ENCODE measurements at places on chromosomes 1 and 21.

- no peak for DNase-seq
Measured at GRCh38 chr1:210303391-210303790, 25.3 kb upstream of the HHAT start.

DNA sequence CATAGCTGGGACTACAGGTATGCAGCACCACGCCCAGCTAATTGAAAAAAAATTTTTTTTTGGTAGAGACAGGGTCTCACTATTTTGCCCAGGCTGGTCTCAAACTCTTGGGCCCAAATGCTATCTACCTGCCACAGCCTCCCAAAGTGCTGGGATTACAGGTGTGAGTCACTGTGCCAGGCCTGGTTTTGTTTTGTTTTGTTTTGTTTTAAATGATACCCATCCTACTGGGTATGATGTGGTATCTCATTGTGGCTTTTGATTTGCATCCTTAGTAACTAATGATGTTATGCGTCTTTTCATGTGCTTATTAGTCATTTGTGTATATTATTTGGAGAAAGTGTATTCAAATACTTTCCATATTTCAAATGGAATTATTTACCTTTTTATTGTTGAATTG lies 142.3 kb downstream of the VPS13D start:
- DNase-seq = no peak

DNA sequence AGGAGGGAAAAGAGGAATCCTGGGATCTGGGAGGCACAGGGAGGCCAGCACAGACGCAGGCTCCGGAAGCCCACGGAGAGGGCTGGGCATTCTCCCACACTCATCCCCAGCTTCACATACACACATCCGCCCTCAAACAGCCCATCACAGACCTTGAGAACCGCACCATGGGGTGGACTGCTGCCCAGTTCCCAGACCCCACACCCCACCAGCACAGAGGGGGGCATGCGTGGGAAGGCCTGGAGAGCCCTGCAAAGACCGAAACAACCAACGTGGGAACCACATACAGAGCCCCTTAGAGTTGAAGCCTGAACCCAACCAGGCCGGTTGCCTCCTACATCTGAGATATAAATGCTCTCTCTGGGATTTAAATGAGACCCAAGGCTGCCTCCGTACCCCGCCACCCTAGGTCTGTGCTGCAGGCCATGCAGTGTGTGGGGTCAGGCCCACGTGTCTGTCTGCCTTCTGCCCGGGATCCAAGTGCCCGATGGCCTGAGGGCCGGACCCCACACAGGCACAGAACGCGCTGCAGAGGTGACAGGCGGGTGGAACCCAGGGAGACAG lies 126.2 kb upstream of the COL6A1 start:
- DNase-seq = no peak

DNA sequence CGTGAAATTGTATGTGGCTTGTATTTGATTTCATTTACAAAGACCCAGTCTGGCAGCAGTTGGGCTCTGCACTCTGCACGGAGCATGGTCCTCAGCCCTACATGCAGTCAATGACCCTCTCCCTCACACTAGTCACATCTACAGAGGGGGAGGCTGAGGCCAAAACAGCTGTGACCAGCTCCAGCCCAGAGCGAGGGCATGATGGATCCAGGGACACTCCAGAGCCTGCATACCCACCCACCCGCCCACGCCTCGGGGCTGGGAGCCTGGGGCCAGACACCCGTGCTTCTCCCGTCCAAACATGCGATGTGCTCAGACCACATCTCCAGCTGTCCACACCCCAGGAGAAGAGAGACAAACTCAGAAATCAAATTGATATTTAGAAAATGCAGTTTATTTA lies 14.0 kb upstream of the PRDM16 start:
- no peak for DNase-seq

DNA sequence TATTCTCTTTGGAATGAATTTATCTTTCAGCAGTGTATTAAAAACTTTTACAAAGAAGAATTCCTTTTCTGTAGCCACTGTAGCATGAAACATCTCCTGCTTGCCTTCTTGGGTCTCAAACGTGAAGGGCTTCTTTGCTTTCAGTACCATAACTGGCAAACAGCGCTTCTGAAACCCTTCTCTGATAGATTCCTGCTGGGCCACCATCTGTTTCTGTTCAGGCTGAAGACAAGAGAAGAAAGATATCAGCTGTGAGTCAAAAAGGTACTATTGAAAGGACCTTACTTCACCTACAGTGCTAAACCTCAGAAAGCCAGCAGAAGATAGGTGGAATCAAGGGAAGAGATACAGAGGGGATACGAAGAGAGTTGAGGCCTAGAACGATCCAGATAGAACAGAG lies 10.5 kb downstream of the AIM2 start:
- DNase-seq = no peak

GRCh38 chr1:65250826-65251225 lies 58.5 kb upstream of the DNAJC6 start:
- no peak for DNase-seq

DNA sequence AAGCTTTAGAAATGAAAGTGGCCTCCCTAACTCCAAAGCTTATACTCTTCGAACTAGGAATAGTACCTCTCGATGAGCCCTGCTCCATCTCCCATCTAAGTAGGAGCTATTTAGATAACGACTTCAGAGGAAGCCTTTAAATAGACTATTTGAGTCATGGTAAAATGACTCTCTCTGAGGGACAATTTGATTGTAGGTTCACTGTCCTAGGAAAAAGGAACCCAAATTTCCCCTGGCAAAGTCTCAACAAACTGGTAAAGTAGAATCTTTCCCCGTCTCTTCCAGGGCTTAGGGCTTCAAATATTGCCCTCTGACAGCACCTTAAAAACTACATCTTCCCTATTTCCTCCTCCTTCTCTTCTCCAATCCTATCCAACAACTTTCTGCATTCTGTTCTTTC lies 2.0 kb upstream of the FCER1A start:
- no peak for DNase-seq

GRCh38 chr1:239879321-239880170 lies 212.1 kb upstream of the FMN2 start:
- no peak for DNase-seq

- peak; percentile 44 for DNase-seq
Measured at GRCh38 chr1:30727824-30728223, 4.4 kb upstream of the MATN1 start.

GRCh38 chr1:116881879-116882520 lies 27.7 kb upstream of the PTGFRN start:
- DNase-seq = peak; percentile 86

- no peak for DNase-seq
Measured at GRCh38 chr1:61160526-61160925, 78.2 kb downstream of the NFIA start.

GRCh38 chr1:172955161-172955815 lies 95.5 kb downstream of the TNFSF18 start:
- peak; percentile 68 for DNase-seq

- peak; percentile 50 for DNase-seq
Measured at GRCh38 chr1:246566813-246567645, 773 bp downstream of the CNST start.

DNA sequence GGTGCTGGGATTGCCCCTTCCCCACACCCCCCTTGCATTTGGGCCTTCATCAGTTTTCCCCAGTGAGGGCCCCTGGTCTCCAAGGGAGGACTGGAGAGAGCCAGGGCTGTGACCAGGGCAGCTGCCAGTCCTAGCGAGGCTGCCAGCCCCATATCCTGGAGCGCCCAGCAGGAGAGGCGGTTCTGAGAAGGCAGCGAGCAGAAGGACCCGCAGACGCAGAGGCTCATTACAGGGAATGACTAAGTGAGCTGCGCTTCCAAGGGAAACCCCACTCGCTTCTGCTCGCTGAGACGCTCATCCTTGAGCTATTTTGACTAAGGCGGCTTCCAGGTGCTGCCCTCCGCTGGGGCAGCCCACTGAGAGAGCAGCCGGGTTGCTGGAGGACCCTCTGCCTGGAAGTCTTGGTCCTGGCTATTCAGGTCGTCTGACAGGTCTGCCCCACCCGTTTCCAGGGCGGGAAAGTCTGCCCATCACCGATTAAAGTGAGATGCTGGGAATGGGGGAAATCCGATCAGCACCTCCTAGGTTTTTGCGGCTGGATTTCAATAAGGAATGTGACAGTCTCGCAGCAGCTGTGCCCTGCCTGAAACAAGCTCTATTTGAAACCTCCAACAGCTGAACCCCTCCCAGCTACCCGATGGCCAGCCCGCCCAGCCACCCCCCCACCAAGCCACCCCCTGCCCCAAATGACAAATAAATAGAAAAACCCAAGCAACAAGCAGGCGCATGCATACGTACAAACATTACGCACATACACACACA lies 2.8 kb downstream of the KCNN3 start:
- DNase-seq = peak; percentile 90

- DNase-seq = no peak
Measured at GRCh38 chr1:168300626-168301025, 19.9 kb downstream of the TBX19 start.

DNA sequence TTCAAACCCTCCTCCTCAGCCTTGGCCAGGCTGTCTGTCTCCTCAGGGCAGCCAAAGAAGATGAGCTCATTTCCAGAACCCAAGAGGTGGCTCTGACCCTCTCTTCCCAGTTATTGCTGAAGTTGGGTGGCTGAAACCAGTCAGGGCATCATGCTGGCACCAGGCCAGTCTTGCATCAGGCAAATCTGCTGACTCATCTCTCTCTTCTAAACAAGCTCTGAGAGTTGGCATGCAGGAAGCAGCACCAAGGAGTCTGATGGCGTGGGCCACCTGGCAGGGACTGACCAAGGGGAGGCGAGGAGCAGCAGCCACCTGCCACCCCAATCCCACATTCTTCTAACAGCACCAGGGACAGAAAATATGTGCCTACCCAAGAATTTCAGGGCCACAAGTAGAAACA lies 104.8 kb upstream of the ATP1A1 start:
- no peak for DNase-seq

- no peak for DNase-seq
Measured at GRCh38 chr1:112264010-112264409, 132.0 kb upstream of the CTTNBP2NL start.

- DNase-seq = no peak
Measured at GRCh38 chr1:81109038-81109437, 691.7 kb upstream of the ADGRL2 start.

DNA sequence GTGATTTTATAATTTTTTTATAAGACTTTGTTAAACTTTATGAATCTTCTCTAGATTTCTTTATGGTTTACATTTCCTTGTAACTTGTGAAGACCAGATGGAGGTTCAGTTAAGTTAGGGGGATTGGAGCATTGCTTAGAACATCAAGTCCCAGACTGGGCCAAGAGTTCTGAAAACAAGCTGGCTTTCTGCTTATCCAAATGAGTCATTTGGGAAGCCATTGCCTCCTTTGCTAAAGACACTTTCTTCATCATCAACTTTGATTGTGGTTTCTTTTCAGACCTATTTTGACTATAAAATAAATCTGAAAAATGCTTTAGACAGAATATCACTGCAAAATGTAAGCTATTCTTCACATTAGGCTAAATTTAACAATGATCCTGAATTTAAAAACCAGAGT lies 446.8 kb downstream of the USP25 start:
- no peak for DNase-seq

GRCh38 chr1:48309564-48310082 lies 87.1 kb downstream of the SLC5A9 start:
- no peak for DNase-seq

DNA sequence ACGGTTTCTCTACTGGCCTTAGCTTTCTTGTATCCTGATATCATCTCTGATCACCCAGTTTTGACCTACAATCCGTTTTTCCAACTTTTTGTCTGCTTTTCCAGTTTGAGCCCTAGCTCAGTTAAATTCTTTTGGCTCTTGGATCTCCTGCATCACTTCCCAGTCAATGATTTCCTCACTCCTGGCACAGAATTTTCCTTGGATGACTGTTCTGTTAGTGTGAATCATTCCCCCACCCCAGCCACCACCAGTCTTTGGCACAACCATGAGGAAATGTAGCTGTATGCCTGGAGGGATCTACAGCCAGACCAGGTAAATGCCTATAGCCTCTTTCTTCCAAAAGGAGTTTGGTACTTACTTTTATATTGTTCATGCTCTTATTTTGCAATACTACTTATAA lies 187.2 kb upstream of the PTGFR start:
- peak; percentile 91 for DNase-seq

DNA sequence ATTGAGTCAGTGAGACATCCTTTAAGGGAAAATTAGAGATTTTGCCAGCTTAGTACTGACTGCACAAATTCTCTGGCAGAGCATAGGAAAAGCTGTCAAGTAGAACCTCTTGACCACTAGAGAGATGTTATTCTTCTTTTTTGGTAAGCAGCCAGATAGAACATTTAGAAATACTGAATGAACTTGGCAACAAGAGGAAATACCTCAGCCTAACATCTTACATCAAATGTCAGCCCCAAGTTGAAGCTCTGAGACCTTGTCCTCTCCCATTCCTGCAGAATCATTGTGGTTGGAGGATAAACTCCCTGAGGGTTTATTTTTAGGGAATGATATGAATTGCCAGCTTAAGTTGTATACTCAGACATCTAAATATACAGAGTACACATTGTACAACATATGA lies 53.5 kb downstream of the MIGA1 start:
- peak; percentile 62 for DNase-seq

GRCh38 chr1:203932556-203932955 lies 71.2 kb downstream of the SNRPE start:
- DNase-seq = no peak

- no peak for DNase-seq
Measured at GRCh38 chr1:159829273-159829634, 2.6 kb downstream of the SLAMF8 start.

DNA sequence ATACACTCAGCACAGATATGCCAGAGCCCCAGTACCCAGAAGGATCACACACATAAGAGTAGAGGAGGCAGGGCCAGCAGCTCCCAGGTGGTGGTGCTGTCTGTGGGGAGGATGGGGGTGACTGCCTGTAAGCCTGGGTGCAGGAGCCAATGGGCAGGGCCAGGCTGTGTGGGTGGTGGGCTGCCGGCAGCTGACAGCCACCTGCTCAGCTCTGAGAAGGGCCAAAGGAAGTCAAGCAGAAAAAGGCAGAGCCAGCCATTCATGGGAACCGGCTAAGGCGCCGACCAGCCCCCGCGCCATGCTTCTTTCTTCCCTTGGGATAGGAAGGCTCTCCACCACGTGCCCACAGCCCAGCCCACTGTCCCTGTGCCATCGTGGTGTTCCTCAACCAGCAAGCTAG lies 14.1 kb downstream of the PIK3C2B start:
- DNase-seq = no peak
